ENCODE measurements at places on chromosomes 2 and 18.
A peak's percentile ranks its signal among the peaks of the same experiment; 100 is the strongest.

- DNase-seq, result no peak
Observed at GRCh38 chr2:7950035-7950612, 731.7 kb upstream of the ID2 start.

DNA sequence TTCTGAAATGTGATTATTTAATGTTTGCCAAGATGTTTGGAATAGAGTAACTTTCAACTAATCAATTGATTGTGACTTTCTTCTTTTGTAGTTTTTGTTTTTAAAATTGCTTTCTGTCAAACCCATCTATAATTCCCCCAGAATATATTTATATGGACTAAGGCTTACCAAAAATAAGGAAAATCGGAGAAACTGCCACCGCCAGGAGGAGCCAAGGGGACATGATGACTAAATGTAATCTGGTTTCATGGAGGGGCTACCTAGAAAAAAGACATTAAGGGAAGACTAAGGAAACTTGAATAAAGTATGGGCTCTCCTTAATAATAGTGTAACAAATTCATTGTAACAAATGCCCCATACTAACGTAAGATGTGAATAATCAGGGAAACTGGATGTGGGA is 19.5 kb downstream of the BOLA3 start:
- DNase-seq, result no peak

- DNase-seq, result no peak
Observed at GRCh38 chr2:222049946-222050345, 248.9 kb downstream of the PAX3 start.

DNA sequence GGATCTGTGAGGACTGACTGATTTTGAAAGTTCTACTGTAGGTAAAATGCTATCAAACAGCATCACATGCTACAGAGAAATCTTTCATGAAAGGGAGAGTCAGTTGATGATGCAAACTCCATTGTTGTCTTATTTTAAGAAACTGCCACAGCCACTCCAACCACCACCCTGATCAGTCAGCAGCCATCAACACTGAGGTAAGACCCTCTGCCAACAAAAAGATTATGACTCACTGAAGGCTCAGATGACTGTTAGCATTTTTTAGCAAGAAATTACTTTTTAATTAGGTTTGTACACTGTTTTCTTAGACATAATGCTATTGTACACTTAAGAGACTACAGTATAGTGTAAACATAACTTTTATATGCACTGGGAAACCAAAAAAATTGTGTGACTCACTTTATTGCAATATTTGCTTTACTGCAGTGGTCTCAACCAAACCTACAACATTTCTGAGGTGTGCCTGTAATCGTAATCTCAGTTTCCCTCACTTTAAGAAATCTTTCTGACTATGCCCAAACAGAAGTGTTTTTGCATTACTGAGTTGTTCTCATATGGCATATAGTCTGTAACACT is 42.8 kb downstream of the METTL8 start:
- no peak for DNase-seq

DNA sequence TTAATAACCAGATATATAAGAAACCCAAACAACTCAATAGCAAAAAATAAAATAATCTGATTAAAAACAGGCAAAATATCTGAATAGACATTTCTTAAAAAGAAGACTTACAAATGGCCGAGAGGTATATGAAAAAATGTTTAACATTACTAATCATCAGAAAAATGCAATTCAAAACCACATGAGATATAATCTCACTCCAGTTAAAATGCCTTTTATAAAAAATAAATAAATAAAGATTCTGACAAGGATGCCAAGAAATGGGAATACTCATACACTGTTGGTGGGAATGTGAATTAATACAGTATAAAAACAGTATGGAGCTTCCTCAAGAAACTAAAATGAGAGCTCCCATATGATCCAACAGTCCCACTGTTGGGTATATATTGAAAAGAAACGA is 33.9 kb upstream of the BMP10 start:
- DNase-seq, result no peak

GRCh38 chr2:145906354-145906753 is 1386.4 kb upstream of the ZEB2 start:
- DNase-seq, result no peak

DNA sequence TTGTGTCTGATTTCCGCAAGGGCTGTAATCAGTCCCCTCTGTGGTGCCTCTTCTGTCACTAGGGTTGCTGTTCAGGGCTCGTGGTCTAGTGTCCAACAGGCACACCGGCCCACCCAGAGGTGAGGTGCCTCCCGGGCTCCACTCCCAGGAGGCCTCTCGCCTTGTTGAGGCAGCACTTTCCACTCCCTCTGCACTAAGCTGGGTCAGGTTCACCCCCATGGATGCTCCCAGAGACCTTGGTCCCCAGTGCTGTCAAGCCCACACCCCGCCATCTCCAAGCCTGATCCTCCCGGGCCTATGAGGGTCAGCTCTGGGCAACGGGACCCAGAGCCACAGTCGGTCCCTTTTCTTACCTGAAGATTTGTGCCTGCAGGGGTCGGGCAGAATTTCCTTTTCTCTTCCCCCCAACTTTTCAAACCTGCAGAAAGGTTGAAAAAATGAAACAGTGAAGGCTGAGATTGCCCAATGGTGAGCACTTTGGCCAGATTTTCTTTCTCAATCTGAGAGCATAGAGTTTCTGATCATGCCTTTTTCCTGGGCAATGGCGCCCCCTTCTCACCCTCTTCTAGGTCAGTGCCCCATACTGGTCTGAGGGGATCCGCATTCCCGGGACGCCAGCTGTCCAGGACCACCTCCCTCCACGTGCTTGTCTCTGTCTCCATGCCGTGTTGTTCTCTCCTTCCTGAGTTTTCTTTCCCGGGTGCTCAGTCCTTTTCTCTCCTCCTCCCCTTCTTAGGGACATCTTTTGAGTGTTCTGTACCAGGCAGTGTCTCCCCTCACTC is 148.0 kb downstream of the ASB1 start:
- DNase-seq, result no peak

GRCh38 chr2:32250290-32250689 is 14.4 kb downstream of the NLRC4 start:
- no peak for DNase-seq

DNA sequence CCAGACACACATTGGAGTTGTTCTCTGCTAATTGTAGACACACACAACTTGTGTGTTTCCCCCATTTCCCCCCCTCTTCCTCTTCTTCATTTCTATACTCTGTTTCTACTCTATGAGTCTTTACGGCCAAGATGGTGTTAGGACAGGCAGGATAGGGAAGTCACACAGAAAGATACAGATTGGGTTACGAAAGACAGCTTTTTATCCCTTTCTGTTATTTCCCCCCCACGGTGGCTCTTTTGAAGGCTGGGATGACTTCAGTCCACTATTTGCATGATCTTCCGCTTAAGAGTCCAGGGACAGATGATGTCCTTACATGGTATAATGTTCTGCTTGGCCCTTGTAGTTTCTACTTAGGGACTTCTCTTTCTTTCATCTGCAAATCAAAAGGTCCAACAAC is 1.6 kb upstream of the EMILIN2 start:
- DNase-seq, result no peak

DNA sequence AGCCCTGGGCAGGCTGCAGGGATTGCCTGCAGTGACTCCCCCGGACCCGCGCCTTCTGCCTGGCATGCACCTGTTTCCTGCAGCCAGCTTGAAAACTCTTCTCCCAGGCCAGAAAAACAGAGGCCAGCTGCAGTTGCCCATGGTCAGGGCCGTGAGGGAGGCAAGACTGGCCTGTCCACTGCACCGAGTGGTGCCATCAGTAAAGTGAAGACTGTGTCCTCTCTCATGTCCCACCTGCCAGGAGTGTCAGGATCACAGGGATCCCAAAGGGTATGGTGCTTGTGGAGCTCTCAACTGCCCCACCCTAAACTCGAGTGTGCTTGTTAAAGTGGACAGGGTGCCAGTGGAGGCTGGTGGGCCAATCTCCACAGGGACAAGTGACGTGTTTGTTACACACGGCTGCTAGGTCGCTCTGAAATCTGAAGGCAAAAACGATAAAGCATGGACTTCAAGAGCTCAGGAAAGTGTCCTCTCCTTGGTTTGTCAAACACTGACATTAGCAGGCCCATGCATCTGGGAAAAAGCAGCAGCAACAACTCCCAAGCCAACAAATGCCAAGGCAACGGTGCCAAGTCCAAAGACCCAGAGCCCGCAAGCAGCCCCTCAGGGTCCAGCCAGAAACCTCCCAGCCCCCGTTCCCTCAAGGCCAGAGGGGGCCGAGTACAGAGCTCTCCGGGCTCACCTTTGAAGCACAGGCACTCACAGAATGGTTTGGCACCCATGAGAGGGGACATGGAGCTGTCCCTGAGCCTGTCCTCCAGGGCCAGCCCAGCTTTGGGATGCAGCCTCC is 213.2 kb downstream of the HDAC4 start:
- DNase-seq, result no peak

GRCh38 chr2:32902174-32902573 is 44.6 kb upstream of the LTBP1 start:
- no peak for DNase-seq

DNA sequence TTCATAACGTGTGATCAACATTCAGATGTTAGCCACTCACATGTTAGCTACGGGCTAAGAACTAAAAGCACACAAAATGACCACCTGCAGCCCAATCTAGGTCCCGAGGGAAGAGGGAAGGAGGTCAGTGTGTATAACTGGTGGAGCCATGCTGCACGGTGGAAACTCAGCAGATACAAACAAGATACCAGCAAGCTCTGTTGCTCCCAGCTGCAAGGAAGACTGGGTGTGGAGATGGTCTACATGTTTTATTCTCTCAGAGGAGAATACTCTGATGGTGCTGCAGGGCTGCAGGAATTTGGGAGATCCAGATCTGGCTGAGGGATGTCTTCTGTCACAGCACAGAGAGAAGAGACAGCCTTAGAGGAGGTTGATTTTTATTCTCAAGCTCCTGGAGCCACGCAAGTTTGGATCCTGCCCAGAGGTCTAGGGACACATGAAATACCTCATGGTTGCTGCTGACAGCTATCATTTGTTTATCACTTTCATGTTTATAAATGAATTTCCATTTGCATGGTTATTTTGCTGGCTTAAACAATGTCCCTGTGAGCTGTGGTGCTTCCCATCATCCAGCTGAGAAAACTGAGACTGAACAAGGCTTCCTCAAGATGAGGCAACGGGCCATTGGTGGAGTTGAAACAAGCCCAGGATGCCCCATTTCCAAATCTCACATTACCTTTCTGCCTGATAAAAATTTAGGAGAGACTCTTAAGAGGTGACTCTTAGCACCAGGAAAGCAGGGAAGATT is 30.9 kb downstream of the RNF144A start:
- no peak for DNase-seq

GRCh38 chr2:201621293-201621999 is 21.9 kb downstream of the TMEM237 start:
- no peak for DNase-seq

DNA sequence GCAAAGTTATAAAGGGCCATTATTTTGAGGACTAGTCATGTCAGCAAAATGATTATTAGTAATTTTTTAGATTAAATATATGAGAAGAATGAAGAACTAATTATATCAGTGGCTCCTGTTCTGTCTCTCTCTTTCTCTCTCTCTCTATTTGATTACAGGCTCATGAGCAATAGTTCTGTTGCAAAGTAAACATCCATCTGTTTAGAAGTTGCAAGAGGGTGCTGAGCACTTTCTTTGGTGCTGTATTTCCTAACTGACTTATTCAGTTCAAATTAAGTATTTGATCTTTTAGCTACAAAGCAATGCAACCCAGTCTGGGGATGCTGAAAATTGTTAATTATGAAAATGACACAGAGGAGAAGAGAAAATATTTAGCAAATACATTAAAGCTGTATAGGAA is 408.1 kb upstream of the UBE2E3 start:
- DNase-seq, result no peak

DNA sequence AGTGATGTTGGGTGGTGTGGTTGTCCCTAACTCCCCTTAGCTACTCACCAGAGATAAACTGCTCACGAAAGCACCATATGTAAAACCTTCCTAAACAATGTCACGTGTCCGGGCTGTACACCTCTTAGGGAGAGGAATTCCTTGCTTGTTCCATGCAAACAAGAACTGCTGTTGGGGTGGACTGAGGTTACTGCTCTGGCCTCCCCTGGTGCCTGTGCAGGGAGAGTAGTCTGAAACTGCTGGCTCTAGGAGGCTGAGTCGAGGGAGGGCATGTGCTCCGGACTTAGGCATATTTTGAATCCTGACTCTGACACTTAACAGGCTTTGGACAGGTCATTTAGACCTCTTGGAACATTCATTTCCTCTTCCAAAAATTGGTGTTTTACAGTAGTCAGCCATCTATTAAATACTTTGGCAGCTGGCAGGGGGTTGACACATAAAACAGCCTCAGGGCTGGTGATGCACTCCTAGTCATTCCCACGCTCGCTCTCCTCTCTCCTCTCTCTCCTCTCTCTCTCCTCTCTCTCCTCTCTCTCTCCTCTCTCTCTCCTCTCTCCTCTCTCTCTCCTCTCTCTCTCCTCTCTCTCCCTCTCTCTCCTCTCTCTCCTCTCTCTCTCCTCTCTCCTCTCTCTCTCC is 10.6 kb downstream of the THNSL2 start:
- no peak for DNase-seq

DNA sequence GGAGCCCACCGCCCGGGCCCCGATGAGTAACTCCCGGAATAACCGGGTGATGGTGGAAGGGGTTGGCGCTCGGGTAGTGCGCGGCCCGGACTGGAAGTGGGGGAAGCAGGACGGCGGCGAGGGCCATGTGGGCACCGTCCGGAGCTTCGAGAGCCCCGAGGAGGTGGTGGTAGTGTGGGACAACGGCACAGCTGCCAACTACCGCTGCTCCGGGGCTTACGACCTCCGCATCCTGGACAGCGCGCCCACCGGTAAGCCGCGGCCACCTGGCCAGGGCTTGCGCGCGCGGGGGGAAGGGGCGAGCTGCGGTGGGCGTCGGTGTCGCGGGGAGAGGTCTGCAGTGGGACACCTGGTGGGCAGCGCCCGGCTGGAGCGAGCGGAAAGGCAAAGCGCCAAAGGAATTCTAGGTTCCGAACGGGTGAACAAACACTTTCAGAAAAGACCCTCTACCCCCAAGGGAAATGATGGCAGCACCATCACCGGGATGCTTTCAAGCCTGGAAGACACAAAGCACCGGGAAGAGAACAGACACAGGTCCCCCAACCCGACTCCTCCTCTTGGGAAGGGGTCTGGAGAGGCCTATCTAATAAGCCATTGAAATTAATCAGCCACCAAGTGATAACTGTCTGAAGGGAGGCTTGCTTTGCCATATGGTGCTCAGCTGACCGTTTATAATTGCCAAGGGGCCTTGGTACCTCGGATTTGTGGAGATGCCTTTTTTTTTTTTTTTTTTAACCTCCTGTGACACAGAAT is 1.1 kb downstream of the MIB1 start:
- peak; percentile 38 for DNase-seq

GRCh38 chr2:231671270-231672050 is 36.9 kb upstream of the PTMA start:
- no peak for DNase-seq

GRCh38 chr18:74128159-74128558 is 19.5 kb downstream of the FBXO15 start:
- no peak for DNase-seq

GRCh38 chr18:39162013-39162827 is 1596.6 kb upstream of the CELF4 start:
- DNase-seq, result no peak

Data from DND-41 (cell line).